ENCODE measurements at places on chromosomes 6 and 20.

DNA sequence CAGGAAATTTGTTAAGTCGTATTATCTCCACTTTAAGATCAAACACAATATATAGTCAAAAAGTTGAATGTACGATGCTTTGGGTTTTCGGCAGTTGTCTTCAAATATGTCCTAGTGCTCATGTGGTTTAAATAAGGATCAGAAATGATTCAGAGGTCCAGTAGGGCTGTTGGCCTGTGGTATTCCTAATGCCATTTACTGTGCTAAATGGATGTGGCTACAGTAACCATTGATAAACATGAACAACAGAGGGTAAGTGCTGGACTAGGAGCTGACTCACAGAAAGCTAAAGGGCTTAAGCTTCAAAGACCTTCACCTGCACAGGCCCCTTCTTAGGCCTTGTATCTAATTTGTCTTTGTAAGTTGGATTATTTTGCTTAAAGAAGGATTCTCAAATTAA lies 80.5 kb upstream of the TPD52L1 start:
- DNase-seq, result no peak

DNA sequence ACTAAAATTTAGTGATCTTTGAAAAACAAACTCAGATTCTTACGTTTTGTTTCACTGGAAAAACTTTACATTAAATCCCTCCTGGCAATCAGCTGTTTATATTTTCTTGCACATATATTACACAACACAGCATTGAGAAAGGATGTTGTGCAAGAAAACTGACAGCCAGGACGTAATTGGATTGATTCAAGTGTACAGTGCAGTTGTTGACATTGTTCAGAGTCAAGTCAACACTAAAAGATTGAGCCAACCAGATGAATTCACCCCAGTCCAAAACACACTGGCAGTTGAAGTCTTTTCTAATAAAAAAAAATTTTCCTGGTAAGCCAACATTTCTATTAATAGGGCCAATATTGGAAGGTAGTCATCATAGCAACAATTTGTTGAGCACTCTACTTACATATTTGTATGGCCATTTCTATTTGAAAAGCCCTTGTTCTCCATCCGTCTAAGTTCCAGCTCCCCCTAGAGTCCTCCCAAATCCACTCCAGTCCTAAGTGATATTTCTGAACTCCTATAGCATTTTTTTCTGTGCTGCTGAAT lies 20.9 kb upstream of the VNN1 start:
- no peak for DNase-seq

GRCh38 chr20:33407251-33407650 lies 5.9 kb upstream of the CDK5RAP1 start:
- DNase-seq, result no peak

DNA sequence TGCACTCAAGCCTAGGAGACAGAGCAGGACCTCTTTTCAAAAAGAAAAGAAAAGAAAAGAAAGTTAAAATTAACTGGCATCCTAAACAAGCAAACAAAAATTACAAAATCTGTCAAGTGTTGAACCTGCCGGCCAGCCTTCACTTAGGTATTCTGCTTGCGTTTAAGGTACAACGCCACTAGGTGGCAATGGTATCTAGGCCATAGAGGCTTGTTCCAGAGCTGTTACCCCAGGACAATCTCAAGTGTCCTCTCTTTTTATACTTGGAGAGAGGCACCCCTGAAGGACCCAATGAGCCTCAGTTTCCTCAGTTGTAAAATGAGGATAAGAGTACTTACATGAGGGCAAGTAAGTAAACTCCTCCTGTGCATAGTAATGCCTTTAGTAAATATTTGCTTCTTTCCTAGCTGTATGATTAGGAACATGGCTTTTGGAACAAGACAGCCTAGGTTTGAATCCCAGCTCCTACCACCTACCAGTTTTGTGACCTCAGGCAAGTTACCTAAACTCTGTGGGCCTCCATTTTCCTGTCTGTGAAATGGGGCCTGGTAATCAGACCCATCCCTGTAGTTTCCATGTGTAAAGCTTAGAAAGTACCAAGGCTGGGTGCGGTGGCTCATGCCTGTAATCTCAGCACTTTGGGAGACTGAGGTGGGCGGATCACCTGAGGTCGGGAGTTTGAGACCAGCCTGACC lies 5.8 kb upstream of the PACSIN1 start:
- DNase-seq, result no peak

DNA sequence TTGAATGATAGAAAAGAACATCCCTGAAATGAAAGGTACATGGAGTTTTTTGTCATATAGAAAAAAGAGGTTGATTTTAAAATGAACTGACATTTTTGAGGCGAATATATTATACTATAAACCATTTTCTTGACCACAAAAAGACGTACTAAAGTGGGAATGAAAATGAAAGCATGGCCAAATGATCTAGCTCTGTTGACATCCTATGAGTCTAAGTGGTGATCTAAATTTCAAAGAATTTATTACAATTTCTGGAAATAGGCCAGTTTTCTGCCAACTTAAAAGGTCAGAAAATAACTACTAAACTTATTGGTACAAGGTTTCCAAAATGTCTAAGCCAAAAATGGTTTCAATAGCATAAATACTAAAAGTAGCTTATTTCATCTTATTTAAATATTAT lies 536.8 kb downstream of the EYS start:
- no peak for DNase-seq

GRCh38 chr6:158417760-158418098 lies 105.5 kb downstream of the TULP4 start:
- no peak for DNase-seq

DNA sequence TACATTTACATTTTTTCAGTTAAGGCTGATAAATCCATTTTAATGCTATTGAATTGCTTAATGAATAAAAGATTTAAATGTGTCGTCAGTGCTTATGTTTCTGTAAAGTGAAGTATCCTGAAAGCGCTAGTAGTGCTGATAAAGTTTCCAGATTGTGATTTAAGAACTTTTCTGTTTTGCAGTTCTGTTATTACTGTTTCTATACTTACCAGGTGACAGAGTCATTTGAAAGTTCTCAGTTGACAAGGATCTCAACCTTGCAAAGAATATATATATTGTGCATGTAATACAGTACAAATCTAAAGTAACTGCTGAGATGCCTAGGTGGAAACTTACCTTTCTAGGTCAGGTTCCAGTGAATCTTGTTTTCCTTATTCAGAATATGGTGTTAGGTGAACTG lies 201.8 kb downstream of the ARID1B start:
- DNase-seq, result no peak

DNA sequence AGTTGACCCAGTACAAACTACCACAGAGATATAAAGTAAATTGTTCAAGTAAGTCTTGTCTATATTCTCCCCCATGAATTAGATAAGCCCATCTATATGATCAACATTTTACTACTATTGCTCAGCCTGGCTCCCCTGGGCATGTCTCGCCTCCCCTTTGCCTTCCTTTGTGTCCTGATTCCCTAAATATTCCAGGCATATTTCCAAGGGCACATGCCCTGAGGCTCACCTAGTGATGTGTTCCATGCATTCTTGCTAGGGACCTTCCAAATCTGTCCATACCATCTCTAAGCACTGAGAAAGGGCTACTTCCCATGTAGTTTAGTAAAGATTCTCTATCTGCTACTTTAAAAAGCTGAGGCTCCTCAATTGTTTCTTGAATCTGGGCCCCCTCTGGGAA lies 309.5 kb upstream of the PRND start:
- no peak for DNase-seq

DNA sequence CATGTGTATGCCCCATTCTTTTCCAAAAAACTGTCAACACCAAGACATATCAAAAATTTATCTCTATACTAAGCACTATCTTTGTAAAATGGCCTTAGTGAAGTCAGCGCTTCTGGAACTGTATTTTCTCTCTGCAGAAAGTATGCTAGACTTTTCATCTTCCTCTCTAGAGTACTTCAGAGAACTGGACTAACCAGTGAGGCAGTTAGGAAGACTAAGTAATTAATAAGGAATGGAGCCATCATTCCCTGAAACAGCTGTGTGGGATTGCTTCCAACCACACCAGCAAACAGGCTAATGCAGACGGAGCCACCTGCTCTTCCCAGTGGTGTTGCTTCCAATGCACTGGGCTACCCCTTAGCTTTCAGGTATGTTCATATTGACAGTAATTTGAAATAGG lies 169.1 kb upstream of the FUT9 start:
- DNase-seq, result no peak

DNA sequence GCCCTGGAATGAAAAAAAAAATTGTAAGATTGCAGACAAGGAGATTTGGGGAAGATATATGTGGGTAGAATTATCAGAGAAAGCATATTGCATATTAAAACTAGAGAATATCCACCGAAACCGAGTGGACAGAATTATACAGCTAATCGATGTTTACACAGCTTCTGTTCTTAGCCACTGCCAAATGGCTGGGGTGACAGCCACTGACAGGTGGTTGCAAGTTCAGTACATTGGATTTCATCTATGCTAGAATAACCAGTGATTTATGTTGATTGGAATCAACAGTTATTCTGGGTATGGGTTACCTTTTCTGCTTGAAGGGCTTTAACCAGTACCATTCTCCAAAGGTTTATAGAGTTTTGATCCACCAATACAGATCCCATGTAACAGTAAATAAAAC lies 48.4 kb upstream of the THEMIS start:
- DNase-seq, result no peak

DNA sequence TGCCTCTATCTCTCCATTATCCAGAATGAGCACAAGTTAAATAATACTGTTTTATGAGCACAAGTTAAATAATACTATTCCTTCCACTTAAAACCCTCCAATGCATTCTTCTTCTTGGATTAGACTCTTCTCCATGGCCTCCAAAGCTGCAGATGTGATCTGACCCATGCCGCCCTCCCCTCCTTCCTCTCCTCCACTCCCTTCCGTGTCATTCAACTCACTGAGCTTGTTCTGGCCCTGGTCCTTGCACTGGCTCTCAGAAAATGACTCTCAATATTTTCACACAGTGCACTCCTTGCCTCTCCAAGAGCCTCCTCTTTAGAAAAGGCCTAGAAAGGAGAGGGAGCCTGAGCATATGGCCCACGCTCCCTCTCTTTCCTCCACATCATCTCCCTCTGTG lies 125.0 kb upstream of the CD93 start:
- DNase-seq, result no peak

DNA sequence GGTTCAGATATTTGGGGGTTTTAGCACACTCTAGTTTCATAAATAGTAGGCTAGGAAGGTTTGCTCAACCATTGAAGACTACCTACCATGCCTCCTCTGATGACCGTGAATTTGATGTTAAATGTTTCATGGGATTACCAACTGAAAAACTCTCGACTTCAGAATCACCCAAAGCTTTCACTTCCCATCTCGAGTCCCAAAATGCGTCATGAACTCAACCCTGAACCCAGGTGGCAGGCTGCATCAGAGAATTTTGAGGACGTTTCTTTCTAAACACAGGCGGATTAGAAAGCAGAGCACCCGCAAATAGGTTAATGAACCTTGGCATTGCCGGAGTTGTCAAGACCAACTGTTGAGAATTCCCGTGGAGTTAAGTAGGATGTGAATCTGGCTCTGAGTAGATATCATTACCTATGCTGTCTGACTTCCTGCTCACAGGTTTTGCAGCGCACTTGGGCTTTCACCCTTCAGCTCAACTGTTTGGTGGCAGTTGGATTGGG lies 98.4 kb upstream of the ADTRP start:
- DNase-seq, result no peak

- DNase-seq, result no peak
Measured at GRCh38 chr6:135703621-135704020, 147.9 kb upstream of the PDE7B start.

DNA sequence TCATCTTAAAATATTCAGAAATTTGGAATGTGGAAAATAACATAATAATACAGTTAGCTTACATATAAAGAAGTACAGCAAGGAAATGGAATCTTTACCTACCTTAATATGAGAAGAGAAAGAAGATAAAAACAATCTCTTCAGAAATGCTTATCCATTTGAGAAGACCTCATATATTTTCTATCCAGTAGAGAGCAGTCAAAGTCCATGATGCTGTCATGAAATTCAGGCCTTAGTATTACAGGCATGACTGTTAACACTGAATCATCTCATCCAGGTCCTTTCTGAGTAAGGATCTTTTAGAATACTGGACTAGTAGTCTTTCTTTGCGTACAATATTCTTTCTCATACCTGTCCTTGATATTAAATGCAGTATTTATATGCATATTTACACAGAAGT lies 713.4 kb downstream of the CD109 start:
- peak; percentile 71 for DNase-seq

- DNase-seq, result no peak
Measured at GRCh38 chr6:47690791-47691190, 7.6 kb upstream of the ADGRF4 start.

- DNase-seq, result no peak
Measured at GRCh38 chr6:109693111-109693510, 2.0 kb downstream of the FIG4 start.

DNA sequence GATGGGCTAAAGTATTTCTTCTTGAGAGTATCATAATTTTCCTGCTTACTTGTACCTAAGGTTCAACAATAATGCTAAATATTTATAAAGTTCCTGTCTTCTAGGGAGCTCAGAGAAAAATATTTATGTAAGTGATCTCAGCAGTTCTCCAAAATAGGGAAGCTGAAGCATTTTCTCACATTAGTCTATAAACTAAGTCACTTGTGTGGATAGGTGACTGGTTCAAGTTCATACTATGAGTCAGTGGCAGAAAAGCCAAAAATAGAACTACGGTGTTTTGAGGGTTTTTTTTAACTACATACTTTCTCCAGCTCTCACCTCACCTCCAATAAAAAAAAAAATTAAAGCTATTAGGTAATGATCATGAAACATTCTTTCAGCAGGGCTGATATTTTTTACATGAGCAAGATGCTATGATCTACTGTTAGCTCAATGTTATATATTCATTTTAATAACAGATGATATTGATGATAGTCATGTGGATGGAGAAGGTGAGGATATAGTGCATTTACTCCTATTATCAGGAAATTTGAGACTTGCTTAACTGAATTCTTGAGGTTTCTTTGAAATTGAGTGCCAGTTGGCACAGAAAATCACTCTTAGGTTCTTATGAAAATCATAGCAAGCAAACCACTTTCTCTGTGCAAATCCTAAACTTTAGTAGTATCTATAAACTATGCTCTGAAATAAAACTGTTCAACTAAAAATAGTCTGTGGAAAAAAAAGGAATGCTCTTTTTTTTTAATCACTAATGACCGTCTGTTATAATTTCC lies 4.1 kb upstream of the MOXD1 start:
- no peak for DNase-seq

DNA sequence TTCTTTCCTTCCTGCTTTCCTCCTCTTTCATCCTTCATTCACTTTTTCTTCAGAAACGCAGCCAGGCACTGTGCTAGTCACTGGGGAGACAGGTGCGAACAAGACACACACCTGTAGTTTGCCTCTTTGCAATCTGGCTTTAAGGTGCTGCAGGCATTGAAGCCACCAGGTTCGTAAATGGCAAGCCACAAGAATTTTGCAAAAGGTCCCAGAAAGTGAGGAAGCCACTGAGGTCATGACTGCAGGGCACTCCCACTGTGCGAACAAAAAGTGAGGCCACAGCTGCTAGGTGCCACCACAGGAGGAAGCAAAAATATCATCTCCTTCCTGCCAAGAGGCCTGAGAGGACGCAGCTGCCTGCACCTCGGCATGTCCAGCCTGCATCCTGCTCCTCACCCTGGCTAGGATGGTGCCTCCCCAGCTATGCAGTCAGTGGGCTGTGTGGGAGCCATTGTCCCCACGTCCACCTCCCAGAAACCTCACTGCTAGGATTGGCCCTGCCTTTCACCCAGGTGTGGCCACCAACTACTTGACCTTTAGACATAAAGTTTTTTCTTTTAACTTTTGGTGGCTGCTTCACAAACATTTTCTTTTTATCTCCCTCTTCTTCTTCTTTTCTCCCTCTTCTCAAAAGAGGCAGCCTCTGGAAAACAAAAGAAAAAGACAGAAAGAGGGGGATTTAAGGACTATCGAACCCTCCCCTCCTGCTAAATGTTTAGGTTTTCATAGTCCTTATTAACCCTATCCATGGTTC lies 230.8 kb downstream of the BCAS1 start:
- DNase-seq, result no peak

All from muscle of arm (tissue), 14 donors.